ENCODE measurements at places on chromosomes 2 and 18. TPM values are rescaled to one million over a fixed set of nuclear protein-coding genes. Genes with fewer than 3 reads are reported as not detected.

ACTG2 gene
- total RNA-seq = 0.22 TPM

ST6GAL2 gene
- not detected for total RNA-seq

DPYSL5 gene
- not detected for total RNA-seq

NIF3L1 gene
- total RNA-seq = 44.9 TPM

GRCh38 chr2:200129721-200130462 lies 174.5 kb downstream of the MAIP1 start:
- no peaks in the 10 kb centered on the region for H3K27me3 ChIP-seq
- no peak overlapping the region for H3K27ac ChIP-seq
- no peak for DNase-seq

GRCh38 chr2:36615222-36615621 lies 17.3 kb upstream of the FEZ2 start:
- H3K36me3 ChIP-seq = no peaks in the 10 kb centered on the region
- H3K4me3 ChIP-seq = no peak overlapping the region
- H3K4me1 ChIP-seq = no peaks in the 10 kb centered on the region
- no peak overlapping the region for H3K27ac ChIP-seq
- DNase-seq = no peak

GALM gene
- total RNA-seq = 97.8 TPM

- H3K27ac ChIP-seq = peak overlapping the region; percentile 92
- H3K27me3 ChIP-seq = no peaks in the 10 kb centered on the region
- H3K36me3 ChIP-seq = no peaks in the 10 kb centered on the region
- peaks cover 31% of the 10 kb centered on the region for H3K4me1 ChIP-seq
- peak; percentile 76 for DNase-seq
These were observed 82.0 kb downstream of the SMAD7 start for GRCh38 chr18:48868468-48869466.

POTEI gene
- total RNA-seq = not detected
